ENCODE measurements at places on chromosomes 11 and 22.

GRCh38 chr11:656426-656825 lies 19.4 kb downstream of the DRD4 start:
- DNase-seq: no peak

DNA sequence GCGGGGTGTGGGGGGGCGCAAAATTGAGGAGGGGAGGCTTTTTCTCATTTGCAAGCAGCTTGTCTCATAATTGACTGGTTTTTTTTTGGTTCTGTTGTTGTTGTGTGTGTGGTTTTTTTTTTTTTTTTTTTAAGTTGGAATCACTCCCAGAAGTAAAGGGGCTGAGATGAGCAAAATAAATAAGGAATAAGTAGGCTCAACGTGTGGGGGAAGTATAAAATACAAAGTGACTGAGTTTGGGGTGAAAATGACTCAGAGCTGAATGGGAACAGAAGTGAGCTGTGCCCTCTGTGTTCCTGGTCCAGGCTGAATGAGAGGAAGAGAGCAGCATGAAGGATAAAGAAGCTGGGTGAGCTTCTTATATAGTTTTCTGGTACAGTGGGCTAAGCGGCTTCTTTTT lies 90.0 kb downstream of the GRIK4 start:
- no peak for DNase-seq

DNA sequence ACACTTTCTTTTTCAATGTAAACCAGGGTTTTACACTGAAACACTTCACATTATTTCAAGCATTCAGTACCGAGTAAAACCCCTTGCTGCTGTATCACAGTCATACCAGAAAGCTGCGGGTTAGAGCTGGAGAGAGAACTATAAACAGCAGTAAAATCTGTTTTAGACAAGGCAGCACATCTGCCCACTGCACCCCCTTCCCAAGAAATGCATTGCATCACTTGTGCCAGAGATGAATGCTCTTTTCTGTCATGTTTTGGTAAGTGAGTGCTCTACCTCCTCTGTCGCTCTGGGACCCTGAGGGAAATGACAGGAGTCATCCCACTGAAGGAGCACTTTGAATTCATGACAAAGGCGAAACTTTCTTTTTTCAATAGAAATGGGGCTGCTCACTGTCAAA lies 107.2 kb downstream of the MAML2 start:
- no peak for DNase-seq

- no peak for DNase-seq
These were observed 875 bp downstream of the TCP11L1 start for GRCh38 chr11:33040033-33040861.

DNA sequence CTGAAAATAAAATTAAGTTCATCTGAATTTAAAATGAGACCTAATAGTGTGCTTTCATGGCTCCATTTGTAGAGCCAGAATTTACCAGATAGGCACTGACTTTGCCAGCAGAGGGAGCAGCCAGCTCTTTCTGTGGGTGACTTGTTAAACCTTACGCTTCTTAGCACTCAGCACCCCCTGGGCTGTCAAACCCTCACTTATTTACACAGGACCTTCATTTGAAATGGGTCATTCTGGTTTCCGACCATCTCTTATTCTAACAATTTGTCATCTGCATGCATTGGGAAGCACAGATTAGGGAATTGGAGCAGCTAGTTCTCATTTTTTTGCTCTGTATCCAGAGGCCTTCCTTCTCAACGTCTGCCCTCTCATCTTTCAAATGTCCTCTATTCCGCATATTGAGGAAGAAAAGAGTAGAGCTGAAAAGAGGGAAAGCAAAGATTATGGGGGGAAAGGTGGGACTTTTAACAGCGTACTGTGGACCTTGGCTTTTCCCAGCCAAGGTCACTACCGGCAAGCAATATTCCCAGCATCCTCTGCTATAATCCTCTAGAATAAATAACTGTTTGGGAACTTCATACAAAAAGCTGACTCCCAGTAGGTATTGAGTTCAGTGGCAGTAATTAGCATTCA lies 3.1 kb downstream of the ASRGL1 start:
- peak; percentile 81 for DNase-seq

GRCh38 chr11:47051217-47051616 lies 114.7 kb downstream of the CSTPP1 start:
- no peak for DNase-seq

GRCh38 chr11:22479971-22480720 lies 142.0 kb downstream of the SLC17A6 start:
- no peak for DNase-seq

DNA sequence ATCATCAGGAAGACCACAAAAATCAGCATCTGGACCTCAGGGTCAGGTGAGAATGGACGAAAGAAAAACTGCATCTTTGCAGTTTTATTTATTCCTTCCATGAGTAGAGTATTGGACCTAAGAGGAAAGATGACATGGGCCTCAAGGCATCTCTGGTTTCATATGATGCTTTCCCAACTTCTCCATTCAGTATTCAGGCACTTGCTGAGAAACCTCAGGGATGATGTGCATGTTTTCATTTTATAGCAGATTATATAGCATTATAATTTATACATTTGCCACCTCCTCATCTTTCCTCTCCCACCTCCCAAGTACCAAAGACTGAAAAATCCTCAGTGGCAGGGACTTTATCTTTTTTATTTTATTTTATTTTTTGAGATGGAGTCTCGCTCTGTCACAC lies at the start of gene OR10V1:
TSS of gene OR10V1 (minus strand) at position 101 of the 400 bp plus-strand sequence. CDS start at position 101, 0 bp downstream.
- DNase-seq: no peak

GRCh38 chr22:27870234-27871191 lies 48.5 kb downstream of the PITPNB start:
- DNase-seq: no peak

- DNase-seq: peak; percentile 33
These were observed 11.4 kb downstream of the BCL9L start for GRCh38 chr11:118914178-118914918.

DNA sequence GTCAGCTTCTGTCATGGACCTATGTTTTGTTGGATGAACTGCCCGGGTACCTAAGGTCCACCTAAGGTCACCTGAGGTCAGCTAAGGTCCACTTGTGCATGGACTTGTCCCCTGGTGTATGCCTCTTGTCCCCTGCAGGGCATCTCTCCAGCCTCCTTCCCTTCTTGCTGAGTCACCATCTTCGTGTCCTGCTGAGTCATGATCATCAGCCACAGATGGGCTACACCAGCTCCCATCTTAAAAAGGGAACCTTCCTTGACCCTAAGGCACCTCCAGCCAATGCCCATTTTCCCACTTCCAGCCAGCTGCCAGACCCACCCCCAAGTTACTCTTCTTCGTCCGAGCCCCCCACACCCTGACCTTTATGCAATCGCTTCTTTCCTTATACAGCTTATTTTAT lies 544.9 kb downstream of the TBC1D22A start:
- DNase-seq: no peak

DNA sequence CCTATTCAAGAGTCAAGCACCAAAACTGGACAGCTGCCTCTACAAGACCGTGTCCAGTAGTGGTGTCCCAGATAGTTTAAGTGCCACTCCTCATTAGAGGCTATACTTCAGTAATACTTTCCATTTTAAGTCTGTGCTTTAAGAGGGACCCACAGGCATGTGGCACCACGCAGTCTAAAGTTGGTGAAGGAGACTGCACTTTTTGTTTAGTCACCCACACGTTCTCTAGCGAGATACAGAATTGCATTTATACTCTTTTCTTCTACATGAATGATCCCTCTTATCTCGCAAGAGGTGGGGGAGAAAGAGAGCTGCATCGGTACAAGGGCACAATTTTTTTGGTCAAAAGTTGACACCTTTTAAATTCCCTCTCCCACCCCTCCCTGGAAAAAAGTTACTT lies 41.5 kb downstream of the DDX6 start:
- no peak for DNase-seq

DNA sequence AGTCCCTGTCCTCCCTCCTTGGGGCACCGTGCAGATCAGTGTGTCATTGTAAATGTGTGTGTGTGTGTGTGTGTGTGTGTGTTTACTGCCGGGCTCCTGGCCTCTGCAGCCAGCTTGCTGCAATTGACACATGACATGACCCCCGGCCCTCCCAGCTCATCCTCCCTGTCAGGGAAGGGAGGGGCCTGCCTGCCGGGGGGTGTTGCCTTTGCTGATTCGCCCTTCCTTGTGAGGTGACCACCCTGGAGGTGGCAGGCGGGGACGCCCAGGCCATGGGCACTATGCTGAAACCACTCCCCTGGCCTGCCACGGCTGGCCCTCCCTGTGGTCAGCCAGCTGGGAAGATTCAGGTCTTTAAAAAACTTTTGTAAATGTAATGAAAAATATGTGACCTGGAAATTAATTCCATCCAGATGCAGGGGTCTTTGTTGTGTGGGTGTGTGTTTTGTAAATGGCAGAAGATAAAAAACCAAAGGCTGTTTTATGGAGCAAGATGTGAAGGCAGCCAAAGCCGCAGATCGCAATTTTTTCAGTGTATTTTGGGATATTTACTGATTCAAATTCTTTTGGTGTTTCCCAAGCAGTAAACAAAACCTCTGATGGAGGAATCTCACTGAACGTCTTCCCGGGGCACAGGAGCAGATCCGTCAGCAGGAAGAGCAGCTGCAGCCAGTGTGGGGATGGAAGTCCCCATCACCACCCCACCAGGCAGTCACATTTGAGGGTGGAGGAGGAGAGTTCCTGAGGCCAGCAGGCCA lies 23.2 kb downstream of the SHISAL1 start:
- DNase-seq: no peak

- DNase-seq: no peak
These were observed 49.7 kb downstream of the RPL27A start for GRCh38 chr11:8732324-8732670.

- no peak for DNase-seq
These were observed 52.9 kb downstream of the CABIN1 start for GRCh38 chr22:24063986-24064385.

- no peak for DNase-seq
These were observed 1.7 kb upstream of the GAB2 start for GRCh38 chr11:78419327-78419726.

DNA sequence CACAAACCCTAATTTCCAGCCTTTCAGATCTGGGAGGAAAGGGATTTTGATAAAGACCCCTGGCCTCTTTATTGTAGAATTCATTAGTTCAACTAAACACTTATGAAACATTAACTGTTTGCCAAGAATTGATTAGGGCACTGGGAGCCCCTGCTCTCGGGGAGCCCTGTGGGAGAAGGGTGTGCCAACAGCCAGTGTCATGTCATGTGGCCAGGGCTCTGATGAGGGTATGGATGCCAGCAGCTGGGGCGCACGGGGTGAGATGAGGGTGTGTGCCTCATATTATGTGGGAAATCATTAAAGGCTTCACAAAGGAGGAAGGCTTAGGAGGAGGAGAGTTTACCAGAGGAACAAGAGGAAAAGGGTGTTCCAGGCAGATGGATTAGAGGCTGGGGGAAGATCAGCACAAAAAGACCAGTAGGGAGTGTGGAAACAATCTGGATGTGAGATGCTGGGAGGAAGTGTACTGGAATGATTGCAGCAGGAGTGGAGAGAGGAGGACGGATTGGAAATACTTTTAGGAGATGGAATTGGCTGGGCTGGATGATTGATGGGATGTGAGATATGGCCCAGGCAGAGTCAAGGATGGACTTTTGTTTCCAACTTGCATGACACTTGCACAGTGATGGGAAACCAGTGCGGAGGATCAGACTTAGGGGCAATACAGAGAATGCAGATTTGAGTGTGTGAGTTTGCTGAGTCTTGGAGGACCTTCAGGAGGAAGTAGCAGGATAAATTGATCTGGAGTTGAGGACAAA lies 137.8 kb downstream of the CSNK2A3 start:
- DNase-seq: no peak

DNA sequence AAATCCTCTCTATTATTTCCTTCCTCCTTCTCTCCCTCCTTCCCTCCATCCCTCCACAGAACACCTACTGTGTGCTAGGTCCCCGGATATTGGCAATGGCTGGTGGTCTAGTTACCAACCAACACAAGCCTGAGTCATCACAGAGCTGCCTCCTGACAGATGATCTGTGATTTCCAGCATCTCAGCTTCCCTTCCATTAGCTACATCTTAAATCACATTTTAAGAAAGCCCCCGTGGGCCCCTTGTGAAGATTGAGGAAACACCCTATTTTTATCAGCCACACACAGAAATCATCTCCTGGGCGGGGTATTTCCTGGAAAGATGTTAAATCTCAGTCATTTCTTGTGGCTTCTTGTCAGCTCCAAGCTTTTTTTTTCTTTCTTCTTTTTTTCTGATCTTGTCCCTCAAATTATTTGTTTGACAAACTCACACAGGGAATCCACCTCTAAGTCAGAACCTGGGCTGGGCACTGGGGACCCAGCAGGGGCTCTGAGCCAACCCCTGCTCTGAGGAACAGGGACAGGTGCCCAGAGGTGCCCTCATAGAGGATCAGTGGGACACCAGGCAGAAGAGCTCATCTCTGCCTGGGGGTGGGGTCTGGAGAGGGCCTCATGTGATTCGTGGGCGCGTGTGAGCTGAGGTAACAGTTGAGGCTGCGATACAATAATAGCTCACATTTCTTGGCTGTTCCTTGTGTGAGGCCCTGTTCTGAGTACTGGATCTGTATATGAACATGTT lies 42.4 kb downstream of the CACNA1I start:
- DNase-seq: no peak

DNA sequence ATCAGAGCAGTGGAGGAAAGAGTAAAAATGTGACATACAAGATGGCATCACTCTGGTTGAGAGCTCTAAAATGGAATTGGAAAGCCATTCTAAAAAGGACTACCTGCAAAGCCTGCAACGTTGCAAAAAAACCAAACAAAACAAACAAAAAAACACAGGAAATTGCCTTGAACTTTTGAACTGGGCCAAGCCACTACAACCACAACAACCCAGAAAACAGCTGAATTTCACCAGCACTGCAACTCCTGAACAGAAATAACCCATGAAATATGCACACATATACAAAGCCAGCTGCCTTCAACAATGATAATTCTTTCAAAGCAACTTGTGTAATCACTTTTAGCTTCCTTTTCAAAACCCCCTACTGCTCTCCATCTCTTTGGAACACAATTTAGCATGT lies 326.6 kb upstream of the LRRC4C start:
- no peak for DNase-seq

DNA sequence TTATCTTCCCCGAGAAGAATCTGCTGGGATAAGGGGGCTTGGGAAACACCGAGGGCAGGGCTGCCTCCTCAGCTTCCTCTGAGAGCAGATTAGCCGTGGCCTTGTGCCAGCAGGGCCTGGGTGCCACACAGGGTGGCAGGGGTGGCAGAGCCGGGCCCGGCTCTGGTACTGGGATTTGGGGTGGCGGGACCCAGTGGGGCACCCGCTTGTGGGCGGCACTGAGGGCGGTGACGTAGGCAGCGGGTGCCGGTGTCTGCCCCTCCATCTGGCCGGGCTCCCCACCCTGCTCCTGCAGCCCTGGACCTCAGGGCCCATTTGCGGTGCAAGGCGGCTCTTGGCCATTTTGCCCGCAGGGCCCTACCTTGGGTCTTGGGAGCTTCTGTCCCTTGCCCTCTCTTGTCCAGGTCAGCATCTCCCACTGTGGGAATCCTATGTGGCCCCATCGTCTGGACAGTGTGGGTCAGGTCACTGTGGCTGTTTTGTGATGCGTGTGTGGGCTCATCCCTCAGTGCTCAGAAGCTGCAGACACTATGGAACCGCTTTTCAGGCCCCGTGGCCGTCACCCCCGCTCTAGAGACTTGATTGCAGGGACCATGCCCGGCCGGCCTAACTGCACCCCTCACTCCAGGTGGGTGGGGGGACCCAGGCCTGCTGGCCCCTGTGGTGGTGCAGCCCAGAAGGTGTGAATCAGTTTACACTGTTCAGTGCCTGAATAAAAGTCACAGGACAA lies 29.7 kb upstream of the KRTAP5-6 start:
- DNase-seq: no peak
